ENCODE measurements at places on chromosomes 5 and 9.
A peak's percentile ranks its signal among the peaks of the same experiment; 100 is the strongest.

DNA sequence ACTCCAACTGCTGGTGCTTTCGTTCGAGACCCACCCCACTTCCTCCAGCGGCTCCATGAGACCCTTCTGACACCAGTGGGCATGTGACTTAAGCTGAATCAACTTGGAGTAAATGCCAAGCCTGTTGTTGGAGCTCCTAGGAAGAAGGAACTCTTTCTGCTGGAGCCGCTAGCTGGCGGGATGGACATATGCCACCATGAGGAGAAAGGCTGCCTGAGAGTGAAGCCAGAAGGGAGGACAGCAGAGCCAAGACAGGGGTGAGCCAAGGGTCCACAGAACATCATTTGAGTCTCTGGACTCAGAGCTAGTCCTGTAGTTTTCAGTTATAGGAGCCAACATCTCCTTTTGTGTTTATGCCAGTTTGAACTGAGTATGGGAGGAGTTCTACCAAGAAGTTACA, 35.9 kb downstream of the ANXA6 start:
- DNase-seq, result no peak

- no peak for DNase-seq
Measured at GRCh38 chr9:123069010-123069481, 35.6 kb downstream of the GPR21 start.

DNA sequence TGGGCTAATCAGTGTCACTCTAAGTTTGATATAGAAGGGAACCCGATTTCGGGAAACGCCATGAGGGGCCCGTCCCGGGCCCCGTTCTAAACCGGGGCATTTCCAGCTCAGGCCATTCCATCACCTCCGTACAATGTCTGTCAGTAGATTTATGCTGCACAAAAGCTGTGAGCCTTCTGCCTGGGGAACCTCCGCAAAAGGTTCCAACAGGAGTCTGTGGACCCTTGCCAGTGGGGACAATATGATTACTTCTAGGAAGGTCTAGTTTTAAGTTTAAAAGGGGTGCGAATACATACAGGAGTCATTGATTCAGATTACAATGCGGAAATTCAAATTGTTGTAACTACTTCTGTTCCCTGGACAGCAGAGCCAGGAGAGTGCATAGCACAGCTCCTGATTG, 57.6 kb downstream of the RAPGEF1 start:
- DNase-seq, result no peak

DNA sequence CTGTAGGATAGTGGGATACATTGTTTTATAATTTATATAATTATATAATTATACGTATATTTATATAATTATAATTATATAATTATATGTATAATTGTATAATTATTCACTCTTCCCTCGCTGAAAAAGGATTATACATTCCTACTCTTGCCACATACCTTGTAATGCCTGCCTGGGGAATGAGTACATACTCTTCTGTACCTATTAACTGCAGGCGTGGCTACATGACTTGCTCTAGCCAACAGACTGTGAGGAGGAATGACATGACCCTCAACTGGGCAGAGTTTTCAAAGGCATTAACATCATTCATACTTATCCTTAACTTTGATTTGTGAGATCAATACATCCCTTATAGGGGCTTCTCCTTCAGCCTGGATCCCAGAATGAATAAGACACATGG, 19.1 kb downstream of the ERMP1 start:
- DNase-seq, result no peak

DNA sequence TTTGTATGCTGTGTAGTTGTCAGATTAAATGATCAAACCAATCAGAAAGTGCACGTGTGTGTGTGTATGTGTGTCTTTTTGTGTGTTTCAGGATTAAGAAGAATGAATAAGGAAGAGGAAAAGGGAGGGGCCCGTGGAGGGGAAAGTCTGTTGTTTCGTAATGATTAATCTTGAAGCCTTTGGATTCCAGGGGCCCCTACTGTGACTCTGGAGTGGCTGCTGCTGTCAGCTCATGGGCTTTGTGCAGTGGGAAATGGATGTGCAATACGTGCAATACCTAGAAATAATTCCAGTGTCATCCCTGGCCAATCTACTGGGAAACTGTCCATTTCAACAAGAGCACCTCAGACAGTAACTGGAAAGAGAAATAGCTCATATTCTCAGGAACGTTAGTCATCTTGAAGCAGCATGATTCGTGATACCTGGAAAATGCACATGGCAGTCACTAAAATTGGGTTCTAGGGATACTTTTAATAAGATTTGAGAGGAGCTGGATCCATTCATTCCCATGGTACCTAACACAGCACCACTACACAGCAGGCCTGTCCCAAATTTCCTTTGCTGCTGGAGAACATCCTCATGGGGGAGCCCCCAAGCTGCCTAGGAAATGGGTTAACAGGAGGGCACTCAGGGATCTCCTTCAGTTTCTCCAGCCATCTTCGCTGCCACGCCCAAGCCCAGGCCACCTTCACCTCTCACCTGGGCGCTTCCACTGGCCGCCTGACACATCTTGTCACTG, 186.3 kb downstream of the NR3C1 start:
- no peak for DNase-seq

DNA sequence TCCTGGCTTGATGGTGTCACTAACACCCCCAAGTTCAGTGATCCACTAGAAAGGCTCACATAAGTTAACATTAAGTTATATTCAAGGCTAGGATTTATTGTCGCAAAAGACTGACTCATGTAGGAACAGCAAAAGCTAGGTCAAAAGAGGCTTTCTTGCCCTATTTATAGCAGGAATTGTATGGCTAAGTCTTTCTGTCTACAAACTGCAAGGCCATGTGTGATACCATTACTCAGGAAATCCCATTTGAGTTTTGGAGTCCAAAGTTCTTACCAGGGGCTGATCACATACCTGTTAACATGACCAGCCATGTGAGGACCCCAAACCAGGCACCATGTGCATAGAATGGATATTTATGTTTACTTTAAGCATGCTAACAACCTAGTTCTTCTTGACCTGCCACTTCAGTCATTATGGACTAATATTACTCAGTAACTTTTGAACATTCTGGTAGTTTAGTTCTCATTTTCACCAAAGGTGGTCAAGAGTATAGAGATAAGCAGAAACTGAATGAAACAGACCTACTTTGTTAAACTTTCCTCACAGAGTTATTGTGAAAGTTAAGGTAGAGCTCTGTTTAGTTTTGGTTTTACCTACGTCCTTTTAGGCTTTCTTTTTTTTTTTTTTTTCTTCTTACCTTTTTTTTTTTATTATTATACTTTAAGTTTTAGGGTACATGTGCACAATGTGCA, 281.1 kb downstream of the FER start:
- DNase-seq, result no peak

DNA sequence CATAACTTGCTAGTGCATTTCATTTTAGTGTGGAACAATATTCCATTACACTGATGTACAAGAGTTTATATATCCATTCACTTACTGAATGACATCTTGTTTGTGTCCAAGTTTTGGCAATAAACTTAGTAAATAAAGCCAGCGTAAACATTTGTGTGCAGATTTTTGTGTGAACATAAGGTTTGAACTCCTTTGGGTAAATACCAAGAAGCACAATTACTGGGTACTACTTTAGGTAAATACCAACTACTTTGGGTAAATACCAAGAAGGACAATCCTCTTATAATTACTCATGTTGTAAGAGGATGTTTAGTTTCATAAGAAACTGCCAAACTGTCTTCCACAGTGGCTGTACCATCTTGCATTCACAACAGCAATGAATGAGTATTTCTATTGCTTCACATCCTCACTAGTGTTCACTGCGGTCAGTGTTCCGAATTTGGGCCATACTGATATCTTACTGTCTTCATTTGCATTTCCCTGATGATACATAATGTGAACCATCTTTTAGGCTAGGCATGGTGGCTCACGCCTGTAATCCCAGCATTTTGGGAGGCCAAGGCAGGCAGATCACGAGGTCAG, 2.3 kb upstream of the SYK start:
- no peak for DNase-seq

GRCh38 chr5:141701360-141702119, 19.5 kb upstream of the ARAP3 start:
- DNase-seq, result no peak

DNA sequence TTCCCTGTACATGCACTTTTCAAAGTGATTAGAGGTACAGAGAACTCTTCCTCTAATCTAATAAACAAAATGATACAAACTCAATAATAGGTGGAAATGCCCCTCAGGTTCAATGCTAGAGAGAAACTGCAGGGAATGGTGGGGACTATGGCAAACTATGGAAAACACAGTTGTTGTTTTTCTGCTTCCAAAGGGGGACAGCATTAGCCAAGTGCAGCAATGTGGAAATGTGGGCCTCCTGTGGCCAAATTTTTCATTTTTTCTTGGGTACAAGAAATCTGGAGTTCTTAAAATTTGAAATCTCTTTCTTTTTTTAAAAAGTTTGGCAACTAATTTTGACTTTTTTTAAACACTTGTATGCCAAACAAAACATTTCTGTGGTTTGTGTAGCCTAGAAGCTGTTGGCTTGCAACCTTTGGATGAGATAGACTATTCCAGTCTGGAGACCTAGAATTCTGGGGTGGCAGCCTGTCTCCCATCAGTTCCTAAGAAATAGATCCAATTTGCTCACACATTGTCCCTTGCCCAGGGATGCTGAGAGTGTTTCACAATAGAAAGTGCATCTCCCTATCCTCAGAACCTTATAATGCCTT, 218.6 kb downstream of the PAPPA start:
- no peak for DNase-seq

GRCh38 chr9:33187519-33188218, 20.5 kb upstream of the B4GALT1 start:
- DNase-seq, result peak; percentile 23

DNA sequence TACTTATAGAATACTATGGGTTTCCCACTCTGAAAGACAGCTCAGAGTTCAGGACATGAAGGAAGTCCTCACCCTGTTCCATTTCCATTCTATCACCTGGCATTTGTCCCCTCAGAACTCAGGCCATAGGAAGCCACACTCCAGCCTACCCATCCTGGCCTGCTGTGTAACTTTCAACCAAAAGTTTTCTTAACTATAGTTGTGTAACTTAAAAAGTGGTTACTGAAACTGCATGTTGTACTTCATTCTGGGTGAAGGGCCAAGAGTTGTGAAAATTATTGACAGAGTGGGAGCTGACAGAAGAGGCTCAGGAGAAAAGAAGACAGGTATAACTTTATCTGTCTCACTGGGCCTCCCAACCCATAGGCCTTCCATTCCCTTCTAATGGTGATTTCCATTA, 212.5 kb downstream of the RAB3C start:
- DNase-seq, result no peak

- DNase-seq, result no peak
Measured at GRCh38 chr9:134965411-134965810, 47.7 kb upstream of the FCN1 start.

- no peak for DNase-seq
Measured at GRCh38 chr5:80740999-80741398, 86.2 kb upstream of the DHFR start.

DNA sequence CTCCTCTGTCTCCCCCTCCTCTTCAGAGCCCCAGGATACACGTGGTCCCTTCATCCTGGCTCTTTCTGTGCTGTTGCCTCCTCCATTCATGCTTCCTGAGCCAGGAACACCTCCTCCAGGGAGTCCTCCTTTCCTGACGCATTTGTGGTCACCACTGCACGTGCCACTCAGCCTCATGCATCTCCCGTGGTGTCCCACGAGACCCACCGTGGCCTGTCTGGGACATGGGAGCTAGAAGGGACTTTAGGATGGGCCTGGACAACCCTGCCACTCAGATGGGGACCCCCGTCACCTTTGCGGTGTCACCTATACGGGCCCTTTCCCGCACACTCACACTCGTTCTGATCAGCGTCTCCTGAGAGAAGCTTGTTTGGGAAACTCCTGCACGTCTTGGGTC, 6.7 kb downstream of the GLIPR2 start:
- DNase-seq, result no peak

DNA sequence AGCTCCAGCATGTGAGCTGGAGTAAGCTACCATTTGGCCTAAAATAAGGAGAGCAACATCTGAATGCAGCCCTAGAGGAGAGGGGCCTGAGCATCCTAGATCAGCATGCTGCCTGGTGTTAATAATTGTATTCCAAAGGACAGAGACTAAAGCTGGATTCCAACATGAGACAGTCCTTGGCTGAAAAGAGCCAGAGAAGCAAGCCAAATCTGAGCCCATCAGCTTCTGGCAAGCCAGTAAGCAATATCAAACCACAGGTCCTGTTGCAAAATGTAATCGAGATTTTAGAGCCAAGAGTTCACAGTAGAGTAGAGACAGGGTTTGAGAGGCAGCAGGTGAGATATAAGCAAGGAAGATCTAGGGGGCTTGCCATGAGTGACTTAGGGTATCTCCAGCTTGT, 42.3 kb upstream of the DMAC1 start:
- no peak for DNase-seq

DNA sequence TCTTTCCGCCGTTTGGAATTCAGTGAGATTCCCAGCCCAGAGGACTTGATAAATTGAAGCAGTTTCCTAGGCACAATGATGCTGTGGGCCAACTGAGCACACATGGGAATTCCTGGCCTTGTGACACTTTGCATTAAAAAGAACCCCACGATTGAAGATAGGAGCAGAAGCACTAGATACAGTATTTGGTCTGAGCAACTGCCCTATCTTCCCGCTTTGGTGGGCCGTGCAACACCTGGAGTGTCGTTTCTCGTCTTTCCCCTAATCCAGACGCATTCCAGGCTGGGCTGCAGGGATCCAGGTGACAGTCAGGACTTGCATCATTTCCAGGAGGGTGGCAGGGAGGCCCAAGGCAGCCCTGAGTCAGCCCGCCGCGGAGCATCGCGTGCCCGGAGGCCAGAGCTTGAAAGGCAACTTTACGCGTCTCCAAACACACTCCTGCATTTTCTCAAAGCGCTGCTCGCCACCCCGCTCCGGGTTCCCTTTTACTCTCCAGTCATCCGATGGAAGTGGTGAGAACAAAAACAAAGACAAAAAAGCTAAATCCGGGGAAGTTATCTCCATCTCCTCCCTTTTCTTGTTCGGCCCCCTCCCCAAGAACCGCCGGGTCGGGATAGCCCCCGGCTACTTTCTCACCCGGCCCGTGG, 753 bp upstream of the STC2 start:
- no peak for DNase-seq

- DNase-seq, result no peak
Measured at GRCh38 chr5:123120197-123120596, 31.2 kb downstream of the PRDM6 start.

- DNase-seq, result no peak
Measured at GRCh38 chr9:129353697-129354336, 175.8 kb upstream of the IER5L start.

DNA sequence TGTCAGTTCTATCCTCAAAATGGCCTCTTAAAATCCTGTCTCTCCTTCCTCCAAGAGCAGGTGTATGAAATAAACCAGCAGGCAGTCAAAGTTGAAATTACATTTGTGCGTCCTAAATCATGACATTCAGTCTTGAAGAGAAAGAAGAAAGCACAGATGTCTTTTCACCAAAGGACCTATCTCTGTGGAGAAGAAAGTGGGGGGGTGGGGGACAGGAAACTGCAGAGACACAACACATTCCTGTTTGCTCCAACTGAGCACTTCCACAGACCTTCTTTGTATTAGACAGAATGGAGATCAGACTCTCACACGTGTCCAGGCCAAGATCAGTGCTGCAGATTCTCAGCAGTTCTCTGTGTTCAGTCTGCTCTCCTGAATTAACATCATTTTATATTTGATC, 471.9 kb upstream of the RGMB start:
- DNase-seq, result no peak
